T follicular helper cell (primary cell): ENCODE measurements at places on chromosomes 11 and 22.

- DNase-seq: no peak
These were observed 25.9 kb upstream of the PRSS23 start for GRCh38 chr11:86774417-86774816.

DNA sequence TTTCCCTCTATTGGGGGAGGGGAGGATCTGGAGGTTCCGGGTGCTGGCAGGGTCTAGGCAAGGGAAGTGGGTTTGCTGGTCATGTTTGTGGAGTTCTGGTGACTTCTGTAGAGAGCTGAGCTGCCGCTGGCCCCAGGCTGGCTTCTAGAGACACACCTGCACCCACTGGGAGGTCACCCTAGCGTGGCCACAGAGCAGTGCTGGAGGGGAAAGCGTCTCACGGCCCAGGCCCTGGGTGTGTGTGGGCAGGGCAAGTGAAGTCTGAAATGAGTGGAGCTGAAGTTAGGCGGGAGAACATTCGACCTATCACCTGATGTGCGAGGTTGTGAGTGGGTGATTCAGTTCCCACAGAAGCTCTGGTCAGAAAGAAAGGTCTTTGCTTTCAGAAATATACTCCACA, 27.9 kb downstream of the SMIM38 start:
- no peak for DNase-seq

DNA sequence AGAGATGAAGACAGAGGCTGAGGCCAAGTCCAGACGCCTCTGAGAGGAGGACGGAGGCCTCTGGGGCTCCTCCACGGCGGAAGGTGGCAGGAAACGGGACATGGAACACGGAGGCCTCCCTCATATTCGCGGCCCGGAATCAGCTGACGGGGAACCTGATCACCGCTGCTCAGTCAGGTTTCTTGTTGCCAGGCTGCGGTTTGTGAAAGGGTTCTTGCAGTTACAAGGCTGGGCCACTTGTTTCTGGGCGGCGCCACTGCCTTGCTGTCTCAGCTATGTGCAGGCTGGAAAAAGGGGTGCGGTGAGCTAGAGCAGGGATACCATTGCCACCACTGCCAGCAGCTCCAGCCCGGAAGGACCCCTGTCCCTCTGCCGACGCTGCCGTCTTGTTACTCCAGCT, 10.0 kb upstream of the MMP1 start:
- DNase-seq: no peak

DNA sequence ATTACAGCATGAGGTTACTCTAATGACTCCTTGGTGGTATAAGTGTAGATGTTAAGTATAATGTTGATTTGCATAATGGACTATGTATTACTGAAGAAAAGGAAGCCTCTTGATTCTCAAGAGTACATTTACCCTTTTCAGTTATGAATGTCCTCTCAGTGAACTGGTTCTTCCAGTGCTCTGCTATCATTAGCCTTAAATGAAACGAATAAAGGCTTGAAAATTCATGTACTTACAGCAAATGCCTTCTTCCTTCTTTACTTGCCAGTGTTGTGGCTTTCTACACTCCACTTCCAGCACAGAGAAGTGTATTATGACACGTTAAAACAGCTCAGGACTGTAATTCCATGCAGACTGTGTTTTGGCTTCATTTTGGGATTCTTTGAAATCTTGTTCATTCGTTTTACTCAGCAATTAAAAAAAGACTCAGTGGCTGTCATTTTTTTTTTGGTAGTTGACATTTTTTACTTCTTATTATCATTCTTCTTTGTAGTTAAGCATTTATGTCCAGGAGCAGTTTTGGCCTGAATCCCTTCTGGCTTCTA, 96.9 kb downstream of the MTMR3 start:
- DNase-seq: no peak

GRCh38 chr11:87879118-87879517, 296.1 kb downstream of the RAB38 start:
- DNase-seq: no peak

GRCh38 chr22:48579928-48580309, 1247.8 kb downstream of the BRD1 start:
- DNase-seq: no peak

DNA sequence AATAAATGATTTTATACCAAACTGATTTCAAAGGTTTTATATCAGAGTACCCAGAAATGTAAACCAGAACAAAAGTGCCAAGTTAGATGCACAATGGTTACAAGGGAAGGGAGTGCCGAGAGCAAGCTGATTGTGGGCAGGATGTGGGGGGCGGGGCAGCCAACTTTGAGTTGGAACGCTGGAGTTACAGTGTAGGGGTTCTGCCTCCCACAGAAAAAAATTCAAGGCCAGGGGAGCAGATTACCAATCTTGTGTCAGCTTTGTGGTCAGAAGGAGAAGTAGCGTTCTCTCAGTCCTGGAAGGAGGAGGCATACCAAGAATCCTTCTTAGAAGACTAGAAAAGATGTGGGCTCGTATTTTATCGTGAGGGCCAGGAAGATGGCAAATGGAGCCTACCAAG, 15.9 kb upstream of the POU2AF2 start:
- DNase-seq: no peak

GRCh38 chr11:2448661-2449547, 4.1 kb downstream of the KCNQ1 start:
- DNase-seq: no peak

DNA sequence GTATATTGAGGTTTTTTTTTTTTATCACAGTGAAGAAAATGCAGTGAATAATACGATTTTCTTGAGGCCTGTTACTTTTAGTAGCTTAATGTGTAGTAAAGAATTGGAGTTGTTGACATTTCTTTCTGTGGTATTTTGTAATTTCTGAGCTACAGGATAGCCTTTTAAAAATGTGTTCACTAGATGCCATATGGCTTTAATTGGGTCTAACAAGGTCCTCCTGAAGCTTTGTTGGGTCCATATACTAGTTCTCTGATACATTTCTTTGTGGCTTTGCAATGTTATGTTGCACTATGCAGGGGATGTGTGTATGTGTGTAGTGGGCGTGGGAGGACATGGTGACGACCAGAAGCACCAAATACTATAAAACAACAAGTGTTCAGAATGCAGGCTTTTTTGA, 25.1 kb downstream of the FBXO7 start:
- DNase-seq: no peak

DNA sequence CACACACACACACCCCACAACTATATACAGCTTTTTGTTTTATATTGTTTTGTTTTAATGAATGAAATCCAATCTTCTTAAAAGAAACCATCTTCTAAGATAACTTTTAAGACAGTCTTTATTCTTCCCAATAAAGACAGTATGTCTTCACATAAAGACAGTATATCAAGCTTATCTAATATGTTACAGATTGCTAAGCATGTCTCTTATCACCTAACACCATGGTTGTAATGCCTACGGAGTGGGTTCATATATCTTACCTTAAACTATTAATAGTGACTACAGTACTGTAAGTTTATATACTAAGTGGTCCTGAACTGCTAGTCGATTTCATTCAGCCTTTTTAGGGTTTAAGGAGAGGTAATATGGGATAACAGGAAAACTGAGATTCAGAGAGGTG, 8.5 kb downstream of the RNF141 start:
- DNase-seq: no peak

DNA sequence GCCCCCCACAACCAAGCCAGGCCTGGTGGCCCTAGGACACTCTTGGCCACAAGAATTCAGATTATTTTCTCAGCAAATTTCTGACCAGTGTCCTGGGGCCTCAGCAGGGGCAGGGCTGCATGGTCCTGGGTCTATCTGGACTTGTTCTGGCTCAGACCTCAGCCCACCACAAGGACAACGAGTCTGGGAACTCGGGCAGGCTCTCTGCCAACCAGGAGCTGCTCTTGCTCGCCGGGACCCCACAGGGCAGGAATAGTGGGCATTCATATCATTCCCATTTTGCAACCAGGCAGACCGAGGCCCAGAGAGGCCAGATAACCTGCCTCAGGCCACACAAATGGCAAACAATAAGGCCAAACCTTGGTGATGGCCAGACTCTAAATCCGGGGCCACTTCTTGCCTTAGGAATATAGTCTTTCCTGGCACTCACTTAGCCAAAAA, 75.4 kb upstream of the WNT7B start:
- no peak for DNase-seq

DNA sequence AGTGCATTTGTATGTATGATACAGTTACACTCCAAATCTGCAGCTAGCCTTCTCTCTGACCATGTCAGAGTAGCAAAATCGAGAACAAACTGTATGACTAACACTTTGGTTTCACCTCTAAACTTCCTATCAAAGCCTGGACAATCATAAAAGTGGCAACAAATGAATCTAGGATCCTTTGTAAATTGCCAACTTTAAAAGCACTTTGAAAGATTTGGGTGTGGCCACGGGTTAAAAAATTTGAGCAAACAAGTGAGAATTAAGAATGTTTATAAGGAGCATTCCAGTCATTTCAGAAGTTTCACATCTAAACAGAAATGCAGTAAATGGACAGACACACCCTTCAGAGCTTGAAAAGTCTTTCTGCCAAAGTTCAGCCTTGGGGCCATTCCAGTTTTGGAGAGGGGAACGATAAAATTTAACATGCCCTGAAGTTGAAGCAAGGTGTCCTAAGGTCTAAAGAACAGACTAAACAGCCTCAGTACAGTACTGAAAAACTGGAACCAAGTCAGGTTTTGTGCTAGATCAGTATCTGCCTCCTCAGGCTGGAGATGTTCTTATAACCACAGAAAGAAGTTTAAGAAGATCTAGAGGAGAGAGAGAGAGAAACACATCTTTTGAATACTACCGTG, 181.9 kb upstream of the BDNF start:
- DNase-seq: no peak

GRCh38 chr11:20597154-20597679, 2.2 kb upstream of the SLC6A5 start:
- no peak for DNase-seq
